Activated CD8-positive, alpha-beta memory T cell treated with anti-CD3 and anti-CD28 coated beads for 4 hours (primary cell): ENCODE measurements at places on chromosomes 7 and 10.

DNA sequence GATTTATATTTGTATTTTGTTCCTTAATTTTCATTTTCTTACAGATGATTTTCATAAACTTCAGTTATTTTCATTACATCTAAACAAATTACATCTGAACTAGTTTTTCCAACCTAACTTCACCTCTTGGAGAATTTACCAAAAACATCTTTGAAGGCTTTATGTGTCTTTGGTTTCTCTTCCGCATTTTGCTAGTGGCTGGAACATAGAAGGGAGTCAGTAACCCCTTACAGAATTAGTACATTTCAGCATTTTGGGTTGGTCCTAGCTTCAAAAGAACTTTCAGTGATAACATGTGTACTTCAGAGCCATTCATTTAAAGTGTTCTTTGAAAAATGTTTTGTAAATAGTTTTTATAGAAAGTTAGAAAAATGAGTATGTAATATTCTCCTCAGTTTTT is 169.8 kb upstream of the MTPN start:
- no peak for DNase-seq

DNA sequence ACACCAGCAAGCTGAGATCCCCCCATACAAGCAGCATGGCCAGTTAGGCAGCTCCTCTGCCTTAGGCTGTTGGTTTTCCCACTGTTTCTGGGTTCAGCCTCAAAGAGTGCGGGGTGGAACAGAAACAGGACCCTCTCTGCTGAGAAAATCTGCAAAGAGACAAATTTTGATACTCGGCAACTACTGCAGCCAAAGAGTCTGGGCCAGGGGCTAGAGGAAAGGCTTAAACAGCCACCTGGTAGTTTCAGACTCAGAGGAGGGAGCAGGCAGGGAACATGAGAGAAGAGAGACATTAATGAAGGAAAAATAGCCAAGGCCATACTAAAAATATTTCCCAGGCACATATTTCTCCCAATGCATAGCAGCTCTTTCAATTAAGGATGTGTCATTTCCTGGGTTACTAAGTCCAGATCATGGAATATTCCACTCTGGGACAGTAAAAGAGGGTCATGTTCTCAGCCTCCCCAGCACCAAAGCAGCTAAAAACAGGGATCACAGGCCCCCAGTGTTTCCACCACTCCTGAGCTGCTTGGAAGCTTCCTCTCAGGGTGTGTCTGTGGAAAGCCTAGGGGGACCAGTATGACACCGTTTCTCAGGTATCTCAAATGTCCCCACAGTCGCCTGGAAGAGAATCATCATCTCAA is 29.8 kb downstream of the PDLIM1 start:
- no peak for DNase-seq

GRCh38 chr7:3973264-3973663 is 672.2 kb downstream of the SDK1 start:
- no peak for DNase-seq

DNA sequence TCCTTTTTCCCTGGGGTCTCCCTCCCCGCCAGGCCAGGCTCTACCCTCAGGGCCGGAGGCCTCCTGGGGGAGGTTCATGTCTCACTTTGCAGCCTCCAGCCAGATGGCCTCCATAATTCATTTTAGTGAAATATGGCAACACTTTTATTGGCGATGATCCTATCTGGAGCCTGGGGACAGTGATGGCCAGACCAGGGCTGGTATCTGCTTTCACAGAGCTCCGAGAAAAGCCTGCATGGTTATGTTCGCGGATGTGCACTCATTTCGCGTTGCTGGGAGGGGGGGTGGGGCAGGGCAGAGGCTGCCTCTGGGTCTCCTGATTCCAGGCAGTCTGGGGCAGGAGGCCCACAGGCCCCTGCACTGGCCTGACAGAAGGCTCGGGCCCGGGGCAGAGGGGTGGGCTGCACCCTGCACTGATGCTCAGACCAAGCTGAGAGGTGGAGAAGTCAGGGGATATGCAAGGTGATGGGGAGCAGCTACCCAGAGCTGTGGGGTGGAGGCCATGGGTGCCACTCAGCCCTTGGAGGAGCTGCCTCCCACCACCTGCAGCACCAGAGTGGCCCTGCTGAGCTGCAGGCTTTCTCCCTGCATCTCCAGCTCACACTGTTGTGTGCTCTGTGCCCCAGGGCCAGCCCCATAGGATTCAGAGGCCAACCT is 85.3 kb upstream of the RET start:
- DNase-seq, result no peak

GRCh38 chr10:28354511-28354910 is 51.6 kb upstream of the MPP7 start:
- no peak for DNase-seq

DNA sequence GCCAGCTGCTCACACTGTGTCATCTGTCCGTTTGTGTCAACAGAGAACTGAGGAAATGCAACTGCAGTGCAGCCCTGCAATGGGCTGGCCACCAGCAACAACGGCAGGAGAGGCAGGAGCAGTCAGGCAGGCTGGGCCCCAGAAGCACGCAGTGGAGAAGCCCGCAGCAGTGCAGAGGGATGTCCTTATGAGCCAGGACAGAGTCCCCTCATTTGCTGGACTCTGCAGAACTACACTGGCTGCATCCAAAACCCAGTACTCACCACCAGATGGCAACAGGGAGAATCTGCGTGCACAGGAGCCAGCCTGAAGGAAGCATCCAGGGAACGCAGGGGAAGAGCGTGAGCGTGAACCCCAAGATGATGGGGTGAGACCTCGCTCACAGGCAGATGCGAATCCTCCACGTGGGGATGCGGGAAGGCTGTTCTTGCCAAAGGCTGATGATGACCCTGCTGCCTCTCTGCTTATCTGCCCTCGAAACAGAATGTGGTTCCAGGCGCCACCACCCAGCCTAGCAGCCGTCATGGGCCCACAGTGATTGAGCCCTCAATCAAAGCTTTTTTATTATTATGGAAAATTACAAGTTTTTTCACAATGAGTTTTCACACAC is 232.1 kb downstream of the PTPRN2 start:
- no peak for DNase-seq

GRCh38 chr10:73998929-73999691 is 1.2 kb downstream of the VCL start:
- no peak for DNase-seq

DNA sequence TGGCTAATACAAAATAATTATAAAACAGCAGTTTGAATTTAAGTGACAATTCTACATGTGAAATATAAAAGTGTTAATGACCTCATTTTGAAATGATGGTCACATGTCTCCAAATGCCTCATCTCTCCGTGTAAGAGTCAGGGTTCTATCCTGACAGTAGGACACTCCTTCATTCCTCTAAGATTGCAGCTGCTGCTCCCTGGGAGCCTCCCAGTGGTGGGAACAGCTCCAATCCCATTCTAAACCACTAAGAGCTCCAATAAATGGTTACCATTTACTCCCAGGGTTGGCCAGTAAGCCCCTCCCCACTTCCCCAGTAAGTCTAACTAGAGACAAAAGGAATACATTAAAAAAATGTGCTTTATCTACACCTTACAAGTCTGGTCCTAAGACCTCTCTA is 344.6 kb upstream of the AOAH start:
- no peak for DNase-seq

DNA sequence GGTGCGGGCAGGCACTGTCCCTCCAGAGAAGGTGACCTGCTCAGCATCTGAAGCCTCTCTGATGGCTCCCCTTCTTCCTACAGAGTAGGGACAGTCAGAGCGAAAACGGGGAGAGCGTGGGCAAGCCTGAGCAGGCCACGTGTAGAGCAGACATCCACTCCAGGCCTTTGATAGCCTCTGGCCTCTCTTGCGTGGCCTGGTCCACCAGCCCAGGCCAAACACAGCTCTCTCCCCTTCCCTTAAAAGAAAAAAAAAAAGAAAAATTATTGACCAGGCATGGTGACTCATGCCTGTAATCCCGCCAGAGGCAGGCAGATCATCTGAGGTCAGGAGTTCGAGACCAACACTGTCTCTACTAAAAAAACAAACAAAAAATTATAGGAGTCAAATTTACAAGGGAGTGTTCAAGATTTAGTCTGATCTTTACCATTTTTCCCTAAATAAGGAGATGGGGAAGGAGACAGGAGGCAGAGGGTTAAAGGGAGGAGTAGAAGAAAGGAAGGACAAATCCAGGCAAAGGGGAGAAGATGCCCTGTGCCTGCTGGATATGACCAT is 84.8 kb downstream of the PLXNA4 start:
- no peak for DNase-seq

DNA sequence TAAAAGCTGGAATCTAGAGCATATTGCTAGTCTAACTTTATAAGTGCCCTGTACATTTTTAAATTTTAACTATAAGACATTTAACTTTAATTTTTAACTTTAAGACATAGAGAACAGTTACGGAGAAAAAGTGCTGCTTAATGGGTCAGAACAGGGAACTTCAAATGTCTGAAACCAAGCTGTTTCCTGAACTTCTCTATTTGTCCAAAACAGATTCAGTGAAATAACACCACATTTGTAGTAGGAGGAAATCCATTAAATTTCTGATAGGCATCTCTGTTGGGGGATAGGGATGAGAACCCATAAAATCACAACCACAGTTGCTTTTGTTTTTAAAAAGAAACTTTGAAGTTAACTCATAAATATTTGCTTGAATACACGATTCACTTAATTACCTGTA is 170.8 kb upstream of the ANK3 start:
- no peak for DNase-seq

DNA sequence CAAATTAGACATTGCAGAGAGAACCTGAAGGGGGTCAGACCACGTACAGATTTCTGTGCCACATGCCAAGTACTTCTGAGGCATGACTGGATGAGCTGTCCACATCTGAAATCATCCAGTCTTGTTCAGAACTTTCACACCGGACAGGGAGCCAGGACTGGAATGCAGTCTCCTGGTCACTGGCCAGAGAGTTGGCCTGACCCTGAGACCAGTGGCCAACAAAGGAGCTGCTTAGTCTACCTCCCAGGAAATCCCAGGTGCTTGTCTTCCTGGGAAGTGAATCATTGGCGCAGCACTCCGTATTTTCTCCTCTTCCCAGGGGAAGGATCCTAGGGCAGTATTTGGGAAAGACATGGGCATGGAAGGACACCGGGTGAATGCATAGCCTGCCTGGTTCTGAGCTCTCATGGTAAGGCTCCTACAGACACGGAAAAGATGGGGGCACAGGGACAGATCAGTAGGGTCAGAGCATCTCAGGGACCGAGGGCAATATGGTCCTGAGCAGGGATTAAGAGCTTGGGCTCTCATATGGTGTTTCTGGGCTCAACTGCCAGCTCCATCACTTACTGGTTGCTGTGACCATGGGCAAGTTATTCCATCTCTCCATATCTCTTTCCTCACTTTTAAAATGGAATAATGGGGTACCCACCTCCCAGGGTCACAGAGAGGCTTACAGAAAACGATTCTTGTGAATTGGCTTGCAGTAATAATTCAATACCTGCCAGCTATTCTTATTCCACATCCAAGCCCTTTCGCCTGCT is 1.3 kb upstream of the SCD start:
- no peak for DNase-seq

- DNase-seq, result no peak
These were observed 7.8 kb upstream of the LIPM start for GRCh38 chr10:88794731-88795130.

DNA sequence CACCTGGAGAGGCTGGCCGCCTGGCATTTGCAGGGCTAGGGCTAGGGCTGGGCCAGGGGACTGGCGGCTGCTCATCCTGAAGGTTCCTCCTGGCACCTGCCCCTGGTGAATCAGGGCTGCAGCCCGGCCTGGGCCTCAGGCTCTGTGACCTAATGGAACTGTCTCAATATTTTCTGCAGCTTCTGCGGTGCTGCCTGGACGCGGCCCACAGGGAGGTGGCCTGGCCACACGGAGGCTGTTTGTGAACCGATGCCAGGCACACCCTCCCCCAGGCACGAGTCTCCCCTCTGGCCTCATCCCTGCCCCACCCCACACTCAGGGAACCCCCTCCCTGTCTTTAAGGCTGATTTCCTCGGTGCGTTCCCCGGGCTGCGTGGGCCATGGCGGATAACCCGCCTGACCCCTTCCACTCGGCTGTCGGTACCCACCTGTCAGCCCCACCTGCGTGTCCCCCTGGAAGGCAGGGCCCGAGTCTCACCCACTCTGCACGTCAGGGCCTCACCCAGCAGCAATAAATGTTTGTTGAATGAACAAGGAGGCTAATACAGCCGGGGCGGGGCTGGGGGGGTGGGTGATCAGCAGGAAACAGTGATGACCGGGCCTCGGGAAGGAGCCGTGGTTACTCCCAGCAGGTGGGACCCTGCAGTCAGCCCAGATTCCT is 54.5 kb upstream of the DNAJB6 start:
- DNase-seq, result no peak

DNA sequence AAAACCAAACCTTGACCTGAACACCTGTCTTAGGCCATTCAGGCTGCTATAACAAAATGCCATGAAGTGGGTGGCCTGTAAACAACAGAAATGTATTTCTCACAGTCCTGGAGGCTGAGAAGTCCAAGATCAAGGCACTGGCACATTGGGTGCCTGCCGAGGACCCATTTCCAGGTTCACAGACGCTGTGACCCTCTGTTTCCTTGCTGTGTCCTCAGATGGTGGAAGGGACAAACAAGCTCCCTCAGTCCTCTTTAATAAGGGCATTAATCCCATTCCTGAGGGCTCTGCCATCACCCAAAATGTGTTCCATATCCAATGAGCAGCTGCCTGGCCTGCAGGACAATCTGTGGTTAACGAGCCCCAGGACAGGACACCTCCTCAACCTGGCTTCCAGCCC is 67.6 kb downstream of the ITGB1 start:
- DNase-seq, result no peak

GRCh38 chr7:732094-732541 is 5.0 kb upstream of the PRKAR1B start:
- no peak for DNase-seq

DNA sequence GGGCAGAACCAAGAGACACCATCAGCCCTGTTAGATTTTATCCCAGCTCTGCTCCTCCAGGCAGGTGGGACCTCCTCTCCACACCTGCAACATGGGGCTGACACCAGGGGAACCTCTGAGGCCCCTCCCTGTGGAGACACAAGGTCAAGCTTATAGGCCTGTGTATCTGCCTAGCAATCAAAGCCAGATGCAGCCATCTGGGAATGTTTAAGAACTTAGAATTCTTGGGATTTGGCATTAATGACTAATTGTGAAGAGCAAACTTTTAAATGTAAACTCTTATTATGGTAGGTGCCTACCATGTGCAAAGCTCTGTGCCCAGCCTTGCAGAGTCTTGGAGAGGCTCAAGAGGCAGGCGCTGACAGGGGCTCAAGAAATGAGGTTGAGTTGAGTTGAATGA is 52.1 kb downstream of the TBATA start:
- DNase-seq, result no peak

GRCh38 chr10:30392564-30392990 is 41.4 kb upstream of the MAP3K8 start:
- peak; percentile 46 for DNase-seq

- no peak for DNase-seq
These were observed 291.3 kb downstream of the REEP3 start for GRCh38 chr10:63812501-63812900.

DNA sequence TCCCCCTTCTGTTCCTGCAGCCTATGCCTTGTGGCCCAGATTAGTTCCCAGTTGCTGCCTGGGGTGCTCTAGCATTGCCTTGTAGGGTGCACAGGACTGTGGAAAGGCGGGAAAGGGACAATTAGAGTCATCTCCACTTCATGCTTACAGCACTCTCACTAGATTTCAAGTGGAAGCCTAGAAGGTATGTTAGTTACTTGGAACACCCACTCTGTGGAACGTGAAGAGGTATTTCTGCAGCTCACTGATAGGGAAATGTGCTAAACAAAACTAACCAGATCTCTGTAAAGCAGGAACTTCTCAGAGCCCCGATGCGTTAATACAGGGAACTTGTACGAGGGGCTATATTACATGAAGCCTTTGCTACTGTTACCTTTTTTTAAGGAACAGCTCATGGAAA is 19.4 kb downstream of the STMP1 start:
- DNase-seq, result no peak

GRCh38 chr7:3955751-3956696 is 655.0 kb downstream of the SDK1 start:
- no peak for DNase-seq

GRCh38 chr7:139004321-139005090 is 23.3 kb upstream of the KIAA1549 start:
- no peak for DNase-seq
